H54 (cell line): ENCODE measurements at places on chromosomes 3 and 15.

GRCh38 chr3:140134231-140134965 is 199.4 kb downstream of the CLSTN2 start:
- DNase-seq = no peak

- no peak for DNase-seq
These were observed 102.5 kb downstream of the GAP43 start for GRCh38 chr3:115725800-115726199.

DNA sequence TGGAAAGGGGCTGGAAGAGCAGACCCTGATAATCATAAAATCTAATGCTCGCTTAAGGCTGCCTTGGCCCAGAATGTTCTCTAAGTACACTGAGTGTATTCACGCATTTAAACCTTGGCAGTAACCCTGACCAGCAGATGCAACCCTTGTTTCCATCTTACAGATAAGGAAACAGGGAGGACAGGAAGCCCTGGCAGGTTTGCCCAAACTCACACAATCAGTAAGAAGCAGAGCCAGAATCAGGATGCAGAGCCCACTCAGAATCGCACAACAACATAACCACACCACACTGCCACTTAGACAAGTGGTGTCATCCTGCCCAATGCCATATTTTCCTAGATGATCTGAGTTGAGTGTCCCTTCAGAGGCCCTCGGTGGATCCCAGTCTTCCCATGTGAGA is 214.5 kb upstream of the HES1 start:
- DNase-seq = no peak

DNA sequence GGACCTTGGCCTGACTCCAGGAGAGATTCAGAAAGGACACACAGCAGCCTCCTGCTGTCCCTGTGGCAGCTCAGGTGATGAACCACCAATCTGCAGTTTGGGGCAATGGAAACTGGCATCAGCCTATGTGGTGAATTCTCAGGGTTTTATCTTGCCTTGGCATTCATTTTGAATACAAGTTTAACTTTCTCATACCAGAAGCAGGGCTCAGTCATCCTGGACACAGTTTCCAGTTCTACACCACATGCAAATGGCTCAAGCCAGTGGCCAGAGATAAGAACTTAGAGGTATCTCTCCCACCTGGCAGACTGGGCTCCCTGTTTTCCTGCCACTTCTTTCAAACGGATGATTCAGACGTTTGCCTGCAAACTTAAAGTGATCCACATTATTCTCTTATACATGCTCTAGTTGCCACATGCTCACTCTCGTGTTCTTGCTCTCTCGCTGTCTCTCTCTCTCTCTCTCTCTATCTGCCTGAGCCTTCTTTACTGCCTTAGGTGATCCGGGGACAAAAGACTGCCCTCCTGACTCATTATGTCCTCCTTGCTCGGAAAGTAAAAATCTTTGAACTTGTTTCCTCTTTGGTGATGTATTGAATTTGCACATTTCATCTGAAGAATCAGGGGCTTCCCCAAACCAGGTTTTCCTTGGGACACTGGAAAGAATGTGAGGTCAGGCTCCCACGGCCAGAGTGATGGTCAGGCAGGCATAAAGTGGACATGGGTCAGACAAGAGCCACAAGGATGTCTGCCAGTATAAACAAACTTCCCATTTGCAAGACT is 99.6 kb upstream of the STT3B start:
- DNase-seq = no peak

DNA sequence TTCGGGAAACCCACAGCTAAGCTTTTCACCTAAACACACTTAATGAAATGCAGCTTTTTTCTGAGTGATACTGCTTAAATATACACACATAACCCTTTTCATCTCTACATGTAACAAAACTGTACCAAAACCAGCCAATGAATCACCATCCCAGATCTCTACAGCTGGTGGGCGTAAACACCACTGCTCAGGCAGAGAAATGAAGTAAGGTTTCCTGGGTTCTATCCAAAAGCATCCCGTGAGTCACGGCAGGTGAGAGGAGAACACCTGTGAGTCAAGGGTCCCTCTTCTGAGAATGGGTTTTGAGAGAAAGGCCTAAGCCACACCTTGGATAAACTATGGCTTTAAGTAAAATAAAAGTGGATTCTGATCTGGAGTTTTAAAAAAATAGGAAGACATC is 2.6 kb downstream of the CLDN1 start:
- no peak for DNase-seq

DNA sequence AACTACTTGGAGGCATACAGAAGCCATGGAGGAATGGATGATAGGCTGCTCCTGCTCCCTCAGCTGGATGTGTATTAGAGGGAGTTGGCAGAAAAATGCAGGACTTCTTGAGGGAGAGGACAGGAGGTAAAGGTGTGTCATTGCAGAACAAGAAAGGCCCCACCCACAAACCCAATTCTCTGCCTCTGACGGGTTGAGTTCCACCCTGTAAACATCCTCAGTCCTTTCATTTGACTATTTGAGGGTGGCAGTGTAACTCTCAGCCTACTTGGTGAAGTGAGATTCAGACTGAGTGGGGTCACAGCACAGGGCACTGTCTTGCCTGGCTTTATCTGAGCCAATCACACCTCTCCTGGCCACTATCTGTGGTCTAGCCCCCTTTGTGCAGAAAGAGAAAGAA is at the start of gene TPRG1:
TSS of gene TPRG1 (plus strand) at position 265 of the 400 bp plus-strand sequence. CDS start 35,414 bp downstream, outside the sequence.
- no peak for DNase-seq

GRCh38 chr3:61964566-61964965 is 403.2 kb downstream of the PTPRG start:
- no peak for DNase-seq

DNA sequence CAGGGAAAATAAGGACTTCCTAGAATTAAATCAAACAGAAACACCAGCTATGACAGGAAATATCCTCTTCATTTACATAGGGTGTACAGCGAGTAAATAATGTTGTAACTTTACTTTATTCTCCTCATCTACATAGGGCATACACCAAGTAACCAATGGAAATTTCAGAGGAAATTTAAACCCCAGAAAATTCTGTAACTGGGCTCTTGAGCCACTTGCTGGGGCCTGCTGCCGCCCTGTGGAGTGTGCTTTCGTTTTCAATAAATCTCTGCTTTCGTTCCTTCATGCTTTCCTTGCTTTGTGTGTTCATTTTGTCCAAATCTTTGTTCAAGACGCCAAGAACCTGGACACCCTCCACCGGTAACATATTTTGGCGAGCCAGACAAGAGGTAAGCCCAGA is 990.4 kb upstream of the CADM2 start:
- DNase-seq = no peak

DNA sequence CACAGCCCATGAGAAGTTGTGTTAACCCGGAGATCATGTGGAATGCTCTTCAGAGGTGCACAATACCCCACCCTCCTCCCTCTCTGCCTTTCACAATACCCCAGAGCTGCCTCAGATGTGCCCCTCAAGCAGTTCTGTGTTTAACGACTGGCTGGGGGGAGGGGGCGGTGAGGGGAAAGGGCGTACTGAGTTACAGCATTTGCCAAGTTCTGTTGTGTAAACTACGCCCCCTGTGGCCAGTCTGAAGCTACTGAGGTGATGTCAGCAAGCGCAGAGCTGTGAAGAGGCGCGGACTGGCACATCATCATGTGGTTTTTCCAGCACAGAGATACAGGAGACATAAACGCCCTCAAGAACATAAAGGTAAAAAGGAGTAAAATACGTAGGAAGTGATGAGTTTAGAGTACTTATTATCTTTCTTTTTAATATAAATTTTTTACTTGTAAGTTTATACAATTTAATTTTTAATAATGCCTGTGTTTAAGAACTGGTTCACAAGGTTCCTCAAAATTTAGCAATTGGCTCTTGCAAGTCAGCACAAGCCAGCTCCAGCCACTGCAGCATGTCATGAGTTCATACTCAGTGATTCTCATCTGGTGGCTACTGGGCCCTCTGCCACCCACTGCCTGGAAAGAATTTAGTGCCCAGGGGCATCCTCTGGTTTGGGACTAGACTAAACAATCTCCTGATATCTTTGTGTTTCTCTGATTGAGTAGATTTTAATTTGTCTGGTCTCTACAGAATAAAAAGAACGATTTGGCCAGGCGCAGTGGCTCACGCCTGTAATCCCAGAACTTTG is 1.7 kb downstream of the EPB42 start:
- no peak for DNase-seq

DNA sequence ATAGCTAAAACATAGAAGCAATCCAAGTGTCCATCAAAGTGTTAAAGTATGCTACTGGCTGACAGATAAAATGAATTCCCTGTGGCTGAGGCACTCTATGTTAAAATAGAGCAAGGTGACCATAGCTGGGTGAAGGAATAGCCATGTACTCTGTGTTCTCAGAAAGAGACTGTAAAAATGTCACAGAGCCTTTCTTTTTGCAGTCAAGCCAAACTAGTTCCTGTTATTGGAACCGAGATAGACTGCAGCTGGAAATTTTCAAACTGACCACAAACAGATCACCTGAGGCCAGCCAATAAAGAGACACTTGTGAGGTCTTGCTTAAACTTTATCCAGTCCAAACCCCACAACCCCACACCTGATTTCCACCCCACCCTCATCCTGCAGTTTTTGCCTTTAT is 422.8 kb upstream of the NAALADL2 start:
- DNase-seq = no peak

GRCh38 chr15:92009162-92009561 is 155.7 kb downstream of the SLCO3A1 start:
- DNase-seq = no peak

DNA sequence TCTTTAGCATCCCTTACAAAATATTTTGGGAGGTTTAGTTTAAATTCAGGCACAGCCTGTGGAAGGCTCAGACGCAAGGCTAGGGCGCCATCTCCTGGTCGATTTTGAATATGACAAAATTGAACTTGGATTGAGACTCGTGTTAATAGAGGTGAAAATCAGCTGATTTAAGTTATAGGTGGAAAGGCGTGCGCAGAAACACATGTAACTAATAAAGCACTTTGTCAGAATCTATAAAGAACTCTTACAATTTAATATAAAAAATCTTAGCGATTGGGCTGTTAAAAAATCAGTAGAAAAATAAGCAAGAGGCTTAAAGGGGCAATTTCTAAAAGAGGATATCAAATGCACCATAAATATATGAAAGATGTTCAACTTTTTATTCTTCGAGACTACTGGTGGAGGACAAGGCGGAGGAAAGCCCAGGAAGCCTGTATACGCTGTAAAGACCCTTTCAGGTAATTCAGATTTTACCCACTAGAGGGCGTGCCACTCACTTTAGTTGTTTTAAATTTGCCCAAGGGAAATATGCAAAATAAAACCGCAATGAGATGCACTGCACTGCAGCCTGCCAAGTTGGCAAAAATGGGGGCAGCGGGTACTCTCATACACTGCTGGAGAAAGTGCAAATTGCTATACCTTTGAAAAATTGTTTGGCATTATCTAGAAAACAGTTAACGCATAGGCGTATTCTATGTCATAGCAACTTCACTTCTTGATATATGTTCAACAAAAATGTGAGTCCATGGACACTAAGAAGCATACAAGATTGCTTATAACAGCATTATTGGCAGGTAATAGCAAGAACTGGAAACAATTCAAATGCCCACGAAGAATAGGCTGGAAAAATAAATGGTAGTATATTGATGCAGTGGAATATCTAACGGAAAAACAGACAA is 64.7 kb downstream of the SLC30A4 start:
- no peak for DNase-seq

GRCh38 chr15:49182128-49182527 is 12.1 kb downstream of the GALK2 start:
- DNase-seq = no peak

- no peak for DNase-seq
These were observed 76.9 kb upstream of the ST8SIA2 start for GRCh38 chr15:92316586-92317295.
